ENCODE measurements at places on chromosomes 2 and 18.

GRCh38 chr2:205681401-205682238 lies 681 bp upstream of the NRP2 start:
- peak overlapping the region; percentile 82 for H3K4me3 ChIP-seq
- H3K4me1 ChIP-seq, result peaks cover 35% of the 10 kb centered on the region
- no peak overlapping the region for H3K27ac ChIP-seq
- H3K36me3 ChIP-seq, result no peaks in the 10 kb centered on the region
- peaks cover 57% of the 10 kb centered on the region for H3K27me3 ChIP-seq
- DNase-seq, result no peak

- peaks cover 16% of the 10 kb centered on the region for H3K4me1 ChIP-seq
- no peak for DNase-seq
- H3K4me3 ChIP-seq, result no peak overlapping the region
- H3K27me3 ChIP-seq, result no peaks in the 10 kb centered on the region
Observed at GRCh38 chr18:23588836-23589560, 2.7 kb upstream of the NPC1 start.

- no peaks in the 10 kb centered on the region for H3K27me3 ChIP-seq
- no peak for DNase-seq
- no peak overlapping the region for H3K27ac ChIP-seq
- peaks cover 4% of the 10 kb centered on the region for H3K4me1 ChIP-seq
Observed at GRCh38 chr2:158797963-158798700, 3.0 kb downstream of the DAPL1 start.

- peaks cover 98% of the 10 kb centered on the region for H3K36me3 ChIP-seq
- no peak overlapping the region for H3K27ac ChIP-seq
- peaks cover 41% of the 10 kb centered on the region for H3K4me1 ChIP-seq
- DNase-seq, result no peak
- no peak overlapping the region for H3K4me3 ChIP-seq
Observed at GRCh38 chr2:240596080-240596460, 9.5 kb downstream of the CAPN10 start.

GRCh38 chr2:207606829-207607228 lies 18.4 kb downstream of the METTL21A start:
- H3K27me3 ChIP-seq, result no peaks in the 10 kb centered on the region
- DNase-seq, result no peak
- H3K4me1 ChIP-seq, result no peaks in the 10 kb centered on the region
- no peak overlapping the region for H3K4me3 ChIP-seq

GRCh38 chr2:69493268-69493667 lies 56.0 kb upstream of the NFU1 start:
- peaks cover 6% of the 10 kb centered on the region for H3K36me3 ChIP-seq
- no peak overlapping the region for H3K4me3 ChIP-seq
- peaks cover 16% of the 10 kb centered on the region for H3K4me1 ChIP-seq
- no peak for DNase-seq
- no peaks in the 10 kb centered on the region for H3K27me3 ChIP-seq

DNA sequence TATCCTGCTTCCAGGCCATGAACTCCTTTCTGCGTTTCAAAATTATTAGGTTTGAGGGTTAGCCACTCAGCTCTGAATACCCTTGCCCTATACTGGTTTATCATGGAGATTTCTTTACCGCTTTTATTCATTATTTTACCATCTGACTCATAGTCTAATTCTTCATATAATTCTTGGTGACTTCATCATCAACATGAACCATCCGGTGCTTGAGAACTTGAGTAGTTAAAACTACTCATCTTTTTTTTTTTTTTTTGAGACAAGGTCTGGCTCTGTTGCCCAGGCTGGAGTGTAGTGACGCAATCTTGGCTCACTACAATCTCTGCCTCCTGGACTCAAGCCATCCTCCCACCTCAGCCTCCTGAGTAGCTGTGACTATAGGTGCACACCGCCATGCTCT lies 94.2 kb upstream of the LHCGR start:
- H3K27ac ChIP-seq, result no peak overlapping the region
- no peaks in the 10 kb centered on the region for H3K27me3 ChIP-seq
- H3K36me3 ChIP-seq, result no peaks in the 10 kb centered on the region
- no peak for DNase-seq
- no peak overlapping the region for H3K4me3 ChIP-seq

GRCh38 chr2:9885036-9885684 lies 41.9 kb downstream of the TAF1B start:
- peaks cover 12% of the 10 kb centered on the region for H3K36me3 ChIP-seq
- no peak overlapping the region for H3K4me3 ChIP-seq
- no peak for DNase-seq
- no peaks in the 10 kb centered on the region for H3K27me3 ChIP-seq

DNA sequence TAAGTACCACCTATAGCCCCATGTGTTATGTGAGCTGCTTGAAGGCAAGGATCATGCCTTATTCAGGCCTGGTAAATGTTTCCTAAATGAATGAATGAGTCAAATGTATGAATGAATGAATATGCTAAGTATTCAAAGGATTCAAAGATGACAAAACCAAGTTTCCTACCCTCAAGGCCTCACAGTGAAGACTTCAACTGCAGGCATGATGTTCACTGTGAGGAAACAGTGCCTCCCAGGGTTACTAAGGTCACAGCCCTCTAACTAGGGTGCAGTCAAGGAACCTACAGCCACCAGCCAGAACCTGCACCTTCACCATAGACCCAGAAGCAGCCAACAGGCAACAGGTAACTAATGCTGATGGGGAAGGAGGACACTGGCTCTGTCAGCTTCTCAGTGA lies 69.3 kb downstream of the SUMO1 start:
- H3K4me3 ChIP-seq, result no peak overlapping the region
- no peaks in the 10 kb centered on the region for H3K36me3 ChIP-seq
- H3K4me1 ChIP-seq, result peaks cover 11% of the 10 kb centered on the region
- DNase-seq, result no peak
- H3K27me3 ChIP-seq, result peaks cover 4% of the 10 kb centered on the region
- H3K27ac ChIP-seq, result no peak overlapping the region

DNA sequence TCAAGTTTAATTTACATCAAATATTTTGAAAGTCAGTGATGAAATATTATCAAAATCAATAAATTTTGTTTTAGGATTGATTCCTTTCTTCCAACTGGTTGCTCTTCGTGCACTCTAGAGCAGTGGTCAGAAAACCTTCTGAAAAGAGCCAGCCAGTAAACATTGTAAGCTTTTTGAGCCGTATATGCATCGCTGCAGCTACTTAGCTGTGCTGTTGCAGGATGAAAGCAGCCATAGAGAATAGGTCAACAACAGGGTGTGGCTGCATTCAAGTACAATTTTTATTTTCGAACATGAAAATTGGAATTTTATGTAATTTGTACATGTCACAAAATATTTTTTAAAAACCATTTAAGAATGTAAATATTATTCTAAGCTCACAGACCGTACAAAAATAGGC lies 94.9 kb downstream of the MGAT5 start:
- no peak for DNase-seq
- H3K4me1 ChIP-seq, result no peaks in the 10 kb centered on the region
- H3K36me3 ChIP-seq, result no peaks in the 10 kb centered on the region
- no peak overlapping the region for H3K27ac ChIP-seq

DNA sequence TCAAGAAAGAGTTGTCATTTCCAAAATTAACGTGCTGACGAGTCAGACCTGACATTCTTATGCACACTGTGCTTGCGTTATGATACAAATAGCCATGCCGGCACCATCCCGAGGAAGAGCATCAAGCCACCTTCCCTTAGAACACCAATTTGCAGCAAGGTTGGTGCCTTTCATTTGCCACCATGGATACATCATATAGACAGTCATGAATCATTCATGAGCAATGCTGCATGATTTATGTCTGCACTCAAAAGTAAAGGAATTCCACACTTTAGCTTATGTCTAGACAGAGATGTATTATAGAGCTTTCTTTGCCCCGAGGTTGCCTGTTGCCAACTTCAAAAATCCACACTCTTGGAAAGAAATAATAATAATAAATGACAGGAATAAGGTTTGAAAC lies 166.9 kb downstream of the VWC2L start:
- no peaks in the 10 kb centered on the region for H3K27me3 ChIP-seq
- no peaks in the 10 kb centered on the region for H3K36me3 ChIP-seq
- H3K4me3 ChIP-seq, result no peak overlapping the region
- H3K4me1 ChIP-seq, result peaks cover 3% of the 10 kb centered on the region
- DNase-seq, result no peak
- H3K27ac ChIP-seq, result no peak overlapping the region

DNA sequence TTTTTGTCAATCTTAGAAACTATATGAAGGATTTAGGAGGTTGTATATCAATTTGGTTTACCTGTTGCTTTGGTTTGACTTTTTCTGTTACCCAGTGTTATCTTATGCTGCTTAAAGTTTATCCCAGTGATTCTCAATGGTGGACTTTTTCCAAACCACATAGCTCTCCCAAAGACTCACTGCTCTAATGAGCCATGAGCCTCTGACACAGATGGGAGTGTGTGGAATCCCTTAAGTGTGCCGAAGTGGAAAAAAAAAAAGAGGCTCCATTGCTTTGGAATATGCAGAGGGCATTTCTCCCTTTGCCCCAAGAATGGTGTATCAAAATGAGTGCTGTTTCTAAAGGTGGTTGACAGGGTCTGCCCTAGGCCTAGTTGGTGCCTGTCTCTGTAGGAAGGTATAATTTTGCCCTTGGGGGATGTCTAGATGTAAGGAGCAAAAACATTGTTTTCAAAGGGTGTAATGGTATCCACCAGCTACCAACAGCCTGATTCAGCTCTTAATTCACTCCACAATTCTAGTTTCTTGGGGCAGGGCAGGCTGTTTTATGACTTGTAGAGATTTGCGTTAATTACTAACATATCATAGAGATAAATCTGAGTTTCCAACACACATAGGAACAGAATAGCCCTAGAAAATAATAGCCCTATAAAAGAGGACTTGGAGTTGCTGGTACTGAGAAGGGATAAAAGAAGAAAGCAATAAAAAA lies 64.3 kb upstream of the CYP26B1 start:
- no peak for DNase-seq
- H3K4me3 ChIP-seq, result no peak overlapping the region
- H3K27me3 ChIP-seq, result no peaks in the 10 kb centered on the region
- no peaks in the 10 kb centered on the region for H3K4me1 ChIP-seq
- no peaks in the 10 kb centered on the region for H3K36me3 ChIP-seq

DNA sequence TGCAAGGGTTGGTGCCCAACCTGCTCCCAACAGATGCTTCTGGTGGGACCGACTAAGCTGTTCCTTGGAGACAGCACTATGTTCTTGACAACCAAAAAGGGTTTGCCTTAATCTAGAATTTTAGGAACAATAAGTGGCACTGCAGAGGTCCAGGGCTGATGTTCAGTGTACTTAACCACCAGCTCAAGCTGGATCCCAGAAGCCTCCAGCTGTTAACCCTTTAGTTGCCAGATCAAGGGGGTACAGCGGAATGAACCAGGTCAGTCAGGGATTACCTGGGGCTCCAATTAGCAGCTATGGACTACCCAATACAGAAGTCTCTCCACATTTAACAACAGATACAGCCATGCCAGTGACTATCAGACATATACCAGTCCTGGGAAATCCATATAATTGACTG lies 3.5 kb downstream of the GPR75 start:
- no peaks in the 10 kb centered on the region for H3K27me3 ChIP-seq
- no peak overlapping the region for H3K27ac ChIP-seq
- peaks cover 4% of the 10 kb centered on the region for H3K4me1 ChIP-seq
- no peak overlapping the region for H3K4me3 ChIP-seq

DNA sequence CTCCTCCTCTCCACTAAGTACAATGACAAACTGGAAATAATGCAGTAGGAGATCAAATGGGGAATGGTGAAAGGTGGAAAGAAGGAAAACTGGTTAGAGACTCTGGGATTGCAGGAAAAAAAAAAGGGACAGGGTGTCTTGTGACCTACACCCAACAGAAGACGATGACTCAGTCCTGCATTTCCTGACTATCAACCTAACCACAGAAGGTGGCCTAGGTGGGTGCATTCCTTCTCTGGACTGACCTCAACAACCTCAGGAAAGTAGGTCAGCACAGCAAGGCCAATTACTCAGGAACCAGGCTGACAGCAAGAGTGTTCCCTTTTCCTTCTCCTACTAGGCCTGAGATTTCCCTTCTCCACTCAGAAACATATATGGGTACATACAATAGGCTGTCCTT lies 1386.4 kb upstream of the ZEB2 start:
- DNase-seq, result no peak
- H3K27me3 ChIP-seq, result no peaks in the 10 kb centered on the region
- H3K4me1 ChIP-seq, result no peaks in the 10 kb centered on the region

- H3K27ac ChIP-seq, result no peak overlapping the region
- DNase-seq, result no peak
- H3K4me1 ChIP-seq, result peaks cover 19% of the 10 kb centered on the region
Observed at GRCh38 chr2:239468491-239469105, 67.8 kb upstream of the HDAC4 start.

DNA sequence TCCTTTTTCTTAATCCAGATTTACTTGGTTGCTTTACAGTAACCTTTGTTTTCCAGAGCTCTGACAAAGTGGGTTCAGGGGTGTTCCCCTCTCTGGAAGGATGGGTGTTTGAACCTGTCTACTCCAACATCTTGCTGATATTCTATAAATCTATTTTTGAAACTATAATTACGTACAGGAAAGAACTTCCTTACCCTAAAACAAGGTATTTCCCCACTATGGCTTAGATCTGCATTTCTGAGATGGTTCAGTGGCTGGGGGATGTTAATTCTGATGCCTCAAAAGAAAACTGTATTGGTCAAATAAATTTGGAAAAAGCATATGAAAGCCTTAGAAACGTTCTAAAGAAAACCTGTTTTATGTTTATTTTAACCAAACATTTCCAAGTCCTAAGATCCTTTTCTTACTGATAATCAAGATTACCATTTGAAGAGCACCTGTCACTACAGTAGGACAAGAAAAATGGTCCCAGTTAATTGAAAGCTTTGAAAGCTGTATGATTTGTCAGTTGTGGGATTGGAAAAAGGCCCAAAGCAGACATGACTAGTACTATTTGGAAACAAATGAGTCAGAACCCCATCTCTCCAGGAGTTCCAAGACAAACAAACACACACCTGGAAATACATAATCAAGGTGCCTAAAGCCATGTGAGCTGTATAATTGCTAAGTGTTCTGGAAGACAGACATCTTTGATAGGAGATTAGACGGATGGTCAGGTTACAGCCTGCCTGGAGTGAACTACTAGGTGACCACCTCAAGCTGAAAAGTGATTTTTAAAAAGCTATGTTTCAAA lies 57.5 kb downstream of the KDM3A start:
- H3K27me3 ChIP-seq, result no peaks in the 10 kb centered on the region
- no peak overlapping the region for H3K27ac ChIP-seq
- H3K4me1 ChIP-seq, result no peaks in the 10 kb centered on the region
- H3K4me3 ChIP-seq, result no peak overlapping the region
- H3K36me3 ChIP-seq, result peaks cover 21% of the 10 kb centered on the region

DNA sequence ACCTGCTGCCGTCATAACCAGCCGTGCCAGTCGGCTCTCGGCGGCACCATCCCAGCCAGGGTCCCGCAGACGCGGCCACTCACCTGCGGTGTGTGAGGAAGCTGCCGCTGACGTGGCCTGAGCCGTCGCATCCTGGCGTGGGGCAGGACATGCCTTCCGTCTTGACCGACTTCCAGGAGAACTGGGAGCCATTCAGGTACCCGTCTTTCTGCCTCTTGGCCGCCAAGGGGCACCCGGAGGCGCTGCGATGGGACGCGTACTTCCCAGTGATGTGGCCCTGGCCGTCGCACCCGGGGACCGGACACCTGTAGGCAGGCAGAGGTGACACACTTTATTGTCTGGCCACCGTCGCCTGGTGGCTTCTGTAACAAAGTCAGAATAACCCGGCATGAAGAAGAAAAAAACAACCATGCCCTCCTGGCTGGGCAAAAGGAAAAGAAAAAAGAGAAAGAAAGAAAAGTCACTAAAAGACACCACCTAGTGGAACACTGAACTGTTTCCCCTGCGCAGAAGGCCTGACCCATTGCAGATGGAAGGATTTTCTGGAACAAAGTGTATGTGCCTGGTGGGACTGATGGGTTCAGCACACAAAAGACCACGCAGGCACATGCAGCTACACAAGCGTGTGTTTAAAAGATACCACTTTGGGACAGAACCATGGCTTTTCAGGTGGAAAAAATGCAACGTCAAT lies 94.9 kb upstream of the PXDN start:
- H3K27ac ChIP-seq, result no peak overlapping the region
- DNase-seq, result no peak
- H3K4me3 ChIP-seq, result no peak overlapping the region
- no peaks in the 10 kb centered on the region for H3K27me3 ChIP-seq
- H3K36me3 ChIP-seq, result peaks cover 35% of the 10 kb centered on the region

Measured in spinal cord (tissue), 10 donors.